Stimulated activated CD4-positive, alpha-beta T cell treated with anti-CD3 and anti-CD28 coated beads, Interleukin-4, amount 100 ng/mL, for 24 hours (primary cell): ENCODE measurements at places on chromosomes 1 and 21.

GRCh38 chr1:93756657-93757056 is 75.0 kb upstream of the BCAR3 start:
- DNase-seq, result no peak

DNA sequence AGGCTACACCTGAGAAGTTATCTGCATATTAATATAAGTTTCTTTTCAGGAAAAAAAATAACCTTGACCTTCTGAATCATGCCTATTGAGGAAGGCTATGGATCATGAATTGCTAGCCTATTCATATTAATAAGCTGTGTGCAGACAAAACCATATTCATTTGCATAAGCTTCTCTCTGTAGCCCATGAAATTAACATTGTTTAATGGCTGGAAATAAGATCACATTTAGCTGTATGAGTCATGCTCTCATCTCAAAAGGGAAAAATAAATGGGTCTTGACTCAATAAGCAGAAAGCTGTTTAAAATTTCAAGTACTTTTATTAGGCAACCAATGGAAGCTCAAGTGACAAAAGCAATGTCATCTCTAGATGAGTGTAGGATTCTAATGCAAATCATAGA is 330.0 kb upstream of the DEPDC1 start:
- DNase-seq, result no peak

DNA sequence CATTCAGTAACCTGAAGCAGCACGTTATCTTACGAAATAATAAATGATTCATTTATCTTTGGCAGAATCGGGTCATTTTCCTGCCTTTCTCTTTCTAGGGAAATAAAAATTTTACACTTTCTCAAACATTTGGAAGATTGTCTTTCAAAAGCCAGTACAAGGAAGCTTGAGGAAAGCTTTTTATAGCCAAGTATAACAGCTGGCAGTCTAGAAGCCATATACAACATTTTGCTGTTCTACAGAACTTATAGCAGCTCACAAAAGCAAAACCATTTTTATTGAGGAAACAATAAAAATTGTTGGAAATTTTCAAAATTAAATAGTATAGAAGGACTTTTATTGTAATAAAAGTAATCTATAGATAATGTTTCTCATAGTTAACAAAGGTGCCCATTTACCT is 448.6 kb downstream of the SMYD3 start:
- DNase-seq, result no peak

- DNase-seq, result no peak
These were observed 104.0 kb downstream of the PAX7 start for GRCh38 chr1:18734461-18735223.

- no peak for DNase-seq
These were observed 177.4 kb upstream of the DPT start for GRCh38 chr1:168906367-168906766.

DNA sequence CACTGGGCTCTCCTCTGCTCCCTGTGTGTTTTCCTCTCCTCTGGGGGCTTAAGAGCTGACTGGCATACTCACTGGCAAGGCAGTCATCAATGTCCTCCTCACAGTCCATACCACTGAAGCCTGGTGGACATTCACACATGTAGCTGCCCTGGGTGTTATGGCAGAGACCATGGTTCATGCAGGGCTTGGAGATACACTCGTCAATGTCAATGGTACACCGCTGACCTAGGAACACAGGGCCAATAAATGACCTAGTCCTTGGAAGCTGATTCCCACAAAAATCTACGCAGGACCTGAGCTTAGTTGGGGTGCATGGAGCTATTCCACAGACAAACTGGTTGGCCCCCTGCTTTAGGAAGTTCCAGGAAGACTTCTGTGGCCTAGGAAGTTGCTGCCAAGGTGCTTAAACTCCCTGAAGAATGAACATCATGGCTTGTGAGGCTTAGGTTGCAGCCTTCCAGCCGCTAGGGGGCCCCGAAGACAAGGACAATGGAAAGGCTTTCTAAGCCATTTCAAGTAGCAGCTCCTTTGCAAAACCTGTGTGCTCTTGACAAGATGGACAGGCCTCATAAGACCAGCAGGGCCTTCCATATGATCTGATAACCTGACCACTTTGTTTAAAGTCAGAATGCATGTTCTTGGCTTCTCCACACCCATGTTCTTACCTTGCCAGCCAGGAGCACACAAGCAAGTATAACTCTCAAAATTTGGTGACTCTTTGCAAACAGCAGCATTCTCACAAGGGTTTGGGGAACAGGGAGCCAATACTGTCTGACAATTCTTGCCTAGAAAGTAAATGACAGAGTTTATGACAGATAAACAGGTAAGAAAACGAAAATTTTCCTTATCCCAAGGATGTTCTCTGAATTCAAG is 52.3 kb upstream of the ADAM30 start:
- DNase-seq, result peak; percentile 78

- DNase-seq, result no peak
These were observed 227.3 kb upstream of the KIAA0040 start for GRCh38 chr1:175419684-175420517.

DNA sequence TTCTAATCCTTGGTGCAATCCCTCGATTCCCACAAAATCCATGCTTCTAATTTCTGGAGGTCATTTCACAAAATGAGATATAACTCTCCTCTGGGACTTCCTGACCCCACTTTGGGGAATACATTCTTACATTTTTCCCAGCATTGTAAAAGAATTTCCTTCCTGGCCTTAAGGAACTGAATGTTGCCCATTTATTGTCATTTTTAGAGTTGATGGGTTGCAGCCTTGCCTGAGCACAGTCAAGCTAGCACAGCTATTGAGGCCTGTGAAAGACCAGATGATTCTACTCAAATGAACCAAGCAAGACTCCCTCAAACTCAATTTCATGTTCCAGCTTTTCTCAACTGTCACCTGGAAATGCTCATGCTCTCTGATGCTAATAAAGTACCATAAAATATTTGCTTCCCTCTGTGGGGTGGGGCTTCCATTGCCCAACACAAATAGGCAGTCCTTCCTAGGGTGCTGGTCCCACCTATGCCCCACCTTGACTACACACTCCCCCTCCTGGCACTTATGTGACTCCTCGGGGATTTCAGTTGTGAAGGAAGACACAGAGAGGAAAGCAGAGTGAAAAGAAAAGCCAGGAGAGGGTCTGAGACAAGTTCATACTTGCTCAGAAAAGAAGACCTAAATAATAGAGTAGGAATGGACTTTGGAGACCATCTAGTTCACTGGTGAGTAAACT is 24.0 kb upstream of the CDC7 start:
- DNase-seq, result no peak

GRCh38 chr1:219174460-219175211 is 958 bp downstream of the LYPLAL1 start:
- DNase-seq, result peak; percentile 11

GRCh38 chr1:173479649-173480048 is 2.5 kb downstream of the PRDX6 start:
- no peak for DNase-seq

DNA sequence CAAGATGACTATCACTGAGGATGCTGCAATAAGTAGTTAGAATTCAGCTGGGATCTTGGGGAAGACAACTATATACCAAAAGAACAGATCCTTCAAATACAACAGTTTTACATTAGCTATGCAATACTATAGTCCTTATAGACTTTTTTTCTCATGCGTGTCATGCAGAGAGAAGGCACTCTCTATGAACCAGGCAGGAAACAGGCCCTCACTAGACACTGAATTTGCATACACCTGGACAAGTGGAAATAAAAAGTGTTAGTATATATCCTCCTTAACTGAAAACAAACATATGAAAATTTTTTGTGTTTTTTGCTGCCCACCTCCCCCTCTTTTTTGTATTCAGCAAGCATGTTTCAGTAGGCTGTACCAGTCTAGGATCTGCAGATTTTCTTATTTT is 29.9 kb downstream of the TMCO1 start:
- DNase-seq, result no peak

GRCh38 chr1:167156466-167156865 is 62.6 kb downstream of the STYXL2 start:
- no peak for DNase-seq

GRCh38 chr1:112527266-112528010 is 18.7 kb downstream of the WNT2B start:
- no peak for DNase-seq

GRCh38 chr1:87156124-87156523 is 172.6 kb upstream of the LMO4 start:
- no peak for DNase-seq

DNA sequence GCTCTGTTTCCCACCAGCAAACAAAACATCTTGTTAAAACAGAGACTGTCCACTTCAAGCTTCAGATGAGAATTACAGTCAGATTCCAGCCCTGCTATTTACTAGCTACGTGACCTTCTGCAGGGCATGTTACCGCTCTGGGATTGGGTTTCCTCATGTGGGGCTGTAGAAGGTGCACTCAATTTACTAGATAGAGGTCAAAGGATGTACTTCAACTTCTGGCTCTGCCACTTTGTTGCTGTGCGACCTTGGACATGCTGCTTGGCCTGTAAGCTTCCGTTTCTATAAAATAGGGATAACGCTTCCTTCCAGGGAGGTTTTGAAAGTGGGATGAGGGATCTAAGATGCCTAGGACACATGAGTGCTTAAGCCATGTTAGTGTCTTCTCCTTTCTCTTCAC is 46.0 kb upstream of the LRIG2 start:
- DNase-seq, result no peak

DNA sequence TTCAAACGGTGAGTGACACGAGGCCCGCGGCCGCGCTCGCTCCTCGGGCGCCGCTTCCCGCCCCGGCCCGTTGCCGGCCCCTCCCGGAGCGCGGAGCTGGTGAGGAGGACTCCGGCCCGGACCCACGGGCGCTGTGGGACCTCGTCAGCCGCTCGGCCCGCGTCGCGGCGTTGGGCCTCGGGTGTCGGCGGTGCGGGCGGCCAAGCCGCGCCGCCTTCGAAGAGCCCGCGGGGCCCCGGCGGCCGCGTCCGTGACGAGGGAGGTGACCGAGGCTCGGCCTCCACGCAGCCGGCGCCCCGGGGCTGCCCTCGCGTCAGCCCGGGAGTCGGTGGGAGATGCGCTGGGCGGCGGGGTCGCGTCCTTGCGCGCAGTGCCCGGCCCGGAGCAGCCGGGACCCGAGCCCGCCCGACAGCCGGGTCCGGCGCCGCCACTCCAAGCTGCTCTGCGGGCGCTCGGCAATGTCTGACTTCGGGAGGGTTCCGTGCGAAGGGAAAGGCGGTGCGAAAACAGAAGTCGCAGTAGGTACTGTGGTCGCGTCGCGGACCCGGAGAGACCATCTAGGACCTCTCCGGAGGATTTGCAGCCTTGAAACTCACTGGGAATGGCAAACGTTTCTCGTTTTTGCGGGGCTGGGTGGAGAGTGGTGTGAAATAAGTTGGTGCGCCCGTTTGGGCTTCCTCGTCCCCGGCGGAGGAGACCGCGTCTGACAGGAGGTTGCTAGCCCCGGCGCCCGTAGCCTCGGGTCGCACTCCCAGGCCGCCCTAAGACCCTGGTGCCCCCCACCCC is 829 bp downstream of the SPEN start:
- DNase-seq, result peak; percentile 55

GRCh38 chr1:163094182-163094581 is 25.0 kb downstream of the RGS4 start:
- DNase-seq, result no peak

GRCh38 chr1:29330856-29331255 is 94.5 kb downstream of the PTPRU start:
- DNase-seq, result no peak

GRCh38 chr1:223231011-223231572 is 88.0 kb upstream of the TLR5 start:
- no peak for DNase-seq

DNA sequence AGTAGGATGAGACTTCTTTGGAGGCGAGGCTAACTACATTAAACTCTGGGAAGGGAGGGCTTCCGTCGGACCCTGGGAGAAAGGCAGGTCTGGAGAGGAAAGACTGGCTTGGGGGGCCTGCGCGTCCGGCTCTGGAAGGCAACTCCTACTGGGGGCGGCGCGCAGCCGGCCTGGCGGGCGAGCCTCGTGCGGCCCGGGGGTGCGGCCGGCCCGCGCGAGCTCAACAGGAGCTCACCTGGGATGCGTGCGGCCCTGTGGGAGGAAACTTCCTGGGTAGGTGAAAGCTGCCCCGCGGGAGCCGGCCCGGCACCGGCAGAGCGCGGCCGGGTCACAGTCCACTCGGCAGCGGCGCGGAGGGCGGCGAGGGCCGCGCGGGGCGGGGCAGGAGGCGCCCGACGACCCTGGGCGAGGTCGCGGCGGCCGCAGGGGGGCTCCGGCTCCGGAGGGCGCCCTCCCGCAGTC is 449 bp downstream of the EPS15 start:
- peak; percentile 39 for DNase-seq

- no peak for DNase-seq
These were observed 97.7 kb downstream of the TMEM53 start for GRCh38 chr1:44576456-44577150.

- peak; percentile 42 for DNase-seq
These were observed 1.3 kb downstream of the PCNT start for GRCh38 chr21:46325073-46325912.

- no peak for DNase-seq
These were observed 590.4 kb upstream of the PLXNA2 start for GRCh38 chr1:208834381-208835096.

DNA sequence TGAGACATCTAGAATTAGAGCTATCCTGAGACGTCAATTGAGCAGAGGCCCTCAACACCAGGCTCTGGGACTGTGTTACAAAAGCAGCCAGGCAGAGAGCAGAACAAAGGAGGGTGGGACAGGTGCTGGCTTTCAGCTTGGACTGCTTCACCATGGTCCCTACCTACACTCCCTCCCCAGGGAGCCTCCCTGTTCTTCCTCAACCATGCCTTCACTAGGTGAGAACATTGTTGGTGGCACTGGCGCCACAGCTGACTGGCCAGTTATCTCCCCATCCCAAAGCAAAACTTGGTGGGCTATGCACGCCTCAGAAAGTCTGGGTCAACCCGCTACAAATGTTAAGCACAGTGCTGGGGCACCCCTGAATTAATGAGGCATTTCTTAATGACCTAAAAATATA is 87.8 kb downstream of the NMNAT2 start:
- DNase-seq, result no peak

GRCh38 chr1:32786856-32787255 is 30.3 kb downstream of the YARS1 start:
- no peak for DNase-seq

- DNase-seq, result no peak
These were observed 690 bp upstream of the RNF19B start for GRCh38 chr1:32965251-32965747.

DNA sequence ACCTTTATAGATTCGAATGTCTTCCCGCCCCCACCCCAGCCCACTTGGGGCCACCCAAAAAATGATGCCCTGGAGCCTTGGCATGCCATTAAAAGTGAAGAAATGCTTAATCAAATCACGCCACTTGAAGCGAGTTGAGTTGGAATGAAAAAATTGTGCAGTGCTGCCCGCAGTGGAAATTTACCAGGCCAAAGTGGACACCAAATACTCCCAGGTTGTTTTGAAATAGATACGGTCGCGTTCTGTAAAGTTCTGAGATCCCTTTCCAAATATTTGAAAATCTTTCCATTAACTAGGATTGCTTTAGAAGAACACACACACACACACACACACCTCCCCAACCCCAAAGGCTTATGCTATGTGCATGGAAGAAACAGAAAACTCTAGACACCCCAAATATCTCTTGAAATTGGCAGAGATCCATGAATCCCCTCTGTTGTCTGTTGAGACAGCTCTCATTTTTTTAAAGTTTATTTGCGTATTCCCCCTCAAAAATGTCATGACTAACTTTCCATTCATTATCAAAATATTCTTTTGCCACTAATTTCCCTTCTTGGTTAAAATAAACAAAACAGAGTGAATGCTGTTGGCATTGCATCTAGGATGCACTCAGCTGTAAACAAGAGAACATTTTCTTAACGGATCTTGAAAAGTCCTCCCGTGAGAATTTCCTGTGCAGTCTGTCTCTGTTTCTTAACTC is 142.3 kb upstream of the KCNE2 start:
- DNase-seq, result no peak

- DNase-seq, result peak; percentile 51
These were observed 29.7 kb upstream of the KIRREL1 start for GRCh38 chr1:157963713-157964112.

- DNase-seq, result no peak
These were observed 27.3 kb upstream of the A3GALT2 start for GRCh38 chr1:33348194-33348593.
